Esophagus squamous epithelium (tissue), 5 donors: ENCODE measurements at places on chromosomes 1 and 21.

- DNase-seq = no peak
Observed at GRCh38 chr1:114000406-114000805, 21.1 kb downstream of the OLFML3 start.

GRCh38 chr1:210250665-210250997, 18.0 kb downstream of the SERTAD4 start:
- no peak for DNase-seq

GRCh38 chr1:115642168-115643072, 650 bp downstream of the VANGL1 start:
- no peak for DNase-seq

DNA sequence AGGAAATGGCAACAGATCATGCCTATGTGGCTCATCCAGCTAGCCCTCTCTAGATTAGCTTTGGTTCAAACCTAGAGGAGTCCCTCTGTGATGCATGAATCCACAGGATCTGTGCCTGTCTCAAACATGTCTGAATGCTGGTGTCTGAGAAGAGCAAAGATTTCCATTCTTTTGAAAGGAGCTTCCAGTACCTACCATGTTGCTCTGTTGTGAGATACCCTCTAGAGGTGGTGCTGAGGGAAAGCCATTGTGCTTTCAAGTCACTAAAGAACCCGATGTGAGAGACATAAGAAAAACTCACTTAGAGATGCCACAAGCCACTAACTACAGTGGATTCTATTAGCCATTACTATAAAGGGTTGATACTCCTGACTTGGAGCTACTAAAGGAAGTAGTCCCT, 103.6 kb downstream of the LRRC40 start:
- no peak for DNase-seq

GRCh38 chr1:2230781-2231531, 2.8 kb downstream of the SKI start:
- no peak for DNase-seq

DNA sequence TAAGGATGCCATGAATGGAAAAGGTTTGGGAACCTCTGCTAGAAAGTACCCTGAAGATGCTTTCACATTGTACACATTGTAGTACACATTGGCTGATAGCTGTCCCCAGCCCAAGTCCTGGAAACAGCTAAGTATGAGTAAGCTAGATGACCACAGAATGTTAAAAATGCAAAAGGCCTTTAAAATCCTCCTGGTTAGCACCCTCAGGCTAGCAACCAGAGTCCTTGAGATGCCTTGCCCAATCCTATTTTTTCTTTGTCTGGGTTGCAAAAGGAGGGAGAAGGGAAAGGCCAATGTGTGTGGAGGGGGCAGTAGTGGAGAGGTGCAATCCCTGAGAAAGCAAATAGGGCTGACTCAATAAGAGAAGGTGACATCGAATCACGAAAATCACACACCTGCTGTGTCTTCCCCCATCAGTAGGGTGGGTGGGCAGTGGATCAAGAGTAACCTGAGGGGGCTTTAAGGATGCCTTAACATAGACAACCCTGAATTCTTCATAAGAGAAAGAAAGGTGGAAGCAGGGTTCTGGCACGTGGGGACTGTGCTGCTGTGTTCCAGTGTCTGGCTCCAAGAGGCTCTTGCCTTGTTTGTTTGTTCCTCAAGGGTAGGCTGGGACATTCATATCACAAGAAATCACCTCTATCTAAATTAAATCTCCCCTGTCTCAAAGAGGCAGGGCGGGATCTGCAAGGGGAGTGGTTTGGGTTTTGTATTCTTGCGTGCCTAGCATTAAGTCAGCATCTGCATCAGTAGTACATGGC, 266.2 kb upstream of the PLXNA2 start:
- DNase-seq = no peak

DNA sequence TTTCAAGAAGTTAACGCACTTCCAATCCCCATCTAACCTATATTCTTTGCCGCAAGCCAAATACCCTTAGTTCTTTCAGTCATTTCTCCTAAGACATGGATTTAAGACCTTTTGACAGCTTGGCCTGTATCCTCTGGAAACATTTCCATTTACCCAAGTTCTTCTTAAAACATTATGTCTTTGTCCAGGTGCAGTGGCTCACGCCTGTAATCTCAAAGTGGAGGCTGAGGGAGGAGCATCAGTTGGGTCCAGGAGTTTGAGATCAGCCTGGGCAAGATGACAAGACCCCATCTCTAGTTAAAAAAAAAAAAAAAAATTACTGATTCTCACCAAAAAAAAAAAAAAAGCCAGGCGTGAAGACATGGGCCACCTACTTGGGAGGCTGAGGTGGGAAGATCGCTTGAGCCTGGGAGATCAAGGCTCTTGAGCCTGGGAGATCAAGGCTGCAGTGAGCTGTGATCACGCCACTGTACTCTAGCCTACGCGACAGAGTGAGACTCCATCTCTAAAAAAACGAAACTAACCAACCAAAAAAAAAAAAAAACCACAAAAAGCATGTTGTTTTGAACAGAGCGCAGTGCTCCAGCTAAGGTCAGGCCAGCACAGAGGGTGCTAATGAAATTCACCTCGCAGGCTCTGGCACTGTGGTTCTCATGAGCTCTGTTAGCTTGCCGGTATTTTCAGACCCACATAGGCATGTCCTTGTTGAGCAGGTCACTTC, 36.0 kb downstream of the NUAK2 start:
- no peak for DNase-seq

- DNase-seq = no peak
Observed at GRCh38 chr1:182485861-182486260, 35.9 kb downstream of the RGSL1 start.

- no peak for DNase-seq
Observed at GRCh38 chr1:160685266-160685665, 26.4 kb downstream of the CD48 start.

DNA sequence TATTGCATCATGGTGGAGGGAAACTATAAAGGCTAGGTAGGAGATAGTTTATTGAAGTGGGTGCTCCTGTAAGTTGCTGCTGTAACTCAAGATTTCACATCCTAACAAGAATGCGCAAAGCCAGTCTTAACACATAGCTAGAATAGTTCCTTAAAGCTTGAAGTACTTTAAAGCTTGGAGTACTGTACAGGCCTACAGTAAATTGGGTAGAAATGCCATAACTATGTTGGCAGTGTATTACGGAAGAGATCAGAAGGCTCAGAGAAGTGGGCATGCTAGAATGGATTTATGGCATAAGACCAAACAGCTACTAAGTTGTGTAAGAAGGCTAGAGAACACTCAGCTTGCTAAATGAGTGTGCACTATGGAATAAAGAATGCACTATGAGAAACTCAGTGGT, 44.5 kb downstream of the DMRTA2 start:
- no peak for DNase-seq

GRCh38 chr1:118773656-118774055, 214.5 kb downstream of the TBX15 start:
- no peak for DNase-seq

DNA sequence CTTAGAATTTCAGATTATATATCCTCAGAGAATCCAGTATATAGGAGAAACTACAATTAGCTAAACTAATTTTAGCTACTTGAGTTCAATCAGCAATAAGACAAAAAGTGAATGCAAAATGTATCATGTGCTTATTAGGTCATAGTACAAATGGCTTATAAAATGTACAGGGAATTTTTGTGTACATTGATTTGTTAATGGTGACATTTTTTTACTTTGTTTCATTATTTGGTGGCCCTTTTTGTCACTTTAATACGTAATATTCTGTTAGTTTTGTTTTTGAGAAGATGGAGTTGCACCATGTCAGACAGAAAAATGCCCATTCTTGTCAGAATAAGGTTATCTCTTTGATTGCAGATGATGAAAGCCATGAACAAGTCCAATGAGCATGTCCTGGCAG, 33.6 kb downstream of the CC2D1B start:
- DNase-seq = no peak

- no peak for DNase-seq
Observed at GRCh38 chr1:214510914-214511638, 40.3 kb downstream of the PTPN14 start.

DNA sequence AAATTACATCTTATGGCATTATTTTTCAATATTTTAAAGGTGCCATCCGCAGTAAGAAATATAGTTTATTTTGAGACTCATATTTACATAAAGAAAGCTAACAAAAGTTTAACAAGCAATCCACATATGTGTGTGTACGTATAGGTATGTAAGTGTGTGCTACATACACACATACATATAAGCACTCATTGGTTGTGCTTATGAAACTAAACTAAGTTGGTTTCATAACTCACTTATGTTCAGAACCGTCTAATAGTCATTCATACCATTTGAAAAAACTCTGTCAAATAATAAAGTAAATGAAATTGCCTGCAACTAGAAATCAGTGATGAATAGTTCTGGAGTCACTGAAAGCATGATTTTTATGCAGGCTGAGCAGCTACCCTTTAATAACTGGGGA, 14.1 kb downstream of the TATDN3 start:
- DNase-seq = no peak

DNA sequence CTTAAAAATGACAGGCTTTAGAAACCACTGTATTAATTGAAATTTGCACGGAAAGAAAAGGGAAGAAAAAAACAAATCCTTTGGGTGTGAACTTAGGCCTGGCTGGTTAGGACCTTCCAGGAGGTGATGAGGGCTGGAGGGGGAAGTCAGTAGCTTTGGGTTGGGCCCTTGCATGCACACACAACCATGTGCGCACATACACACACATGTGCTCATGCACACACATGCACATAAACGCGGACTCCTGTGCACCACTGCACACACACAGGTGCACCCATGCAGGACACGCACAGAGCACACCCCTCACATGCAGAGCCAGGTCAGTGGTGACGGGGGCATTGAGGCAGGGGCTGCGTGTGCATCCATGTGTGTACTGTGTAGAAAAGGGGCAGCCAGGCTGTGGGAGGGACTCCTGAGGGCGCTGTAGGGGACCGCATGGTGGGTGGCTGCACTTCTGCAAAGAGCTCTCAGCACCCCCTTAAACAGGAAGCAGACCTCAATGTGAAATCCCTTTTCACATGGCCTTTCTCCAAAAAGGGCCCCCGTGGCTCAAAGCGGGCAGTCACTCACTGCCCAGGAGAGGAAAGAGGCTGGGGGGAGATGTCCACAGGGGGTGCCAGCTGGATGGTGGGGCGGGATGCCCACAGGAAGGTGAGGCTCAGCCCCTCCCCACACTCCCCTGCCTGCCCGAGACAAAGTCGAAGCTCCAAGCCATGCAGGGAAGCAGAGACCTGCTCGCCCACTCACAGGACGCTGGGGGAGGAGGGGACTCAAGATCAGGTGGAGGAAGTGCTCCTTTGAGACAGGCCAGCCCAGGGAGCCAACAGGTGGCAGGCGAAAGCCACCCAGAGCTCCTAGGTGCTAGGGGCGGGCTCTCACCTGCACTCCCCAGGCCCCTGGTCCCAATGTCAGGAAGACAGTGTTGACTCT, 95.2 kb downstream of the ITPKB start:
- DNase-seq = no peak

GRCh38 chr1:43220905-43221778, 48.6 kb upstream of the TMEM125 start:
- DNase-seq = no peak

DNA sequence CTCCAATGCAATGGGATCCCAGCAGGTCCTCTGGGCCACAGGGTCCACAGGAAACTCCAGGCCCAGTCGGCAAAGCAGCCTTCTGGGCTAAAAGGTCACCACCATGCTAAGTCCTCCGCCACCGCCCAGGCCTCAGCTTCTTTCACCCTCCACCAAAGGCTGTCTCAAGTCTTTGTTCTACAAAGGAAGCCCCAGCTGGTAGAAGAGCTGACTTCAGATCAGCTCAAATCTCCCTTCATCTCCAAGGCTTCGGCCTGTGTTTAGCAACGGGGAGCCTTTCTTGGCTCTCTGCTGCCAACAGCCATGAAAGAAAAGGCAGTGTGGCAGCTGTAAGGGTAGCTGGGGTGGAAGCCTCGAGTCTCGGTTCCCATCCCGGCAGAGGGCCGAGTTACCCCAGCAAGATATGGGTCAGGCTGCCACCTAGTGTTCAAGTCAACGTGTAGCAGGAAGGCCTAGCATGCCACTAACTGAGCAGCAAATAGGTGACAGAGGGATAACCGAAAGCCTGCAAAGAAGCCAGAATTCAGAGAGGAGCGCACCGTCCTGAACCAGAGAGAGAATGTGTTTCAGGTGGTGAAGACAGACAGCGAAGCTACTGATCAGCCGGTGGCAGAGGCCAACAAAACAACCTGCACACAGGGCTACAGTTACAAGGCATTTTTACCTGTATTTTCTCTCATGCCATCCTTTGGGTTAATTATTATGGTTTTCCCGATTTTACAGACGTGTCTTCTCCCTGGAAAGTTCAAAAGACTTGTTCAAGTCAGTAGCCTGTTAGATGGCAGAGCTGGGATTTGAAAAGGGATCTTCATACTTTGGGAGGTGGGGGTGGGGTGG, 26.8 kb upstream of the CRNN start:
- no peak for DNase-seq

DNA sequence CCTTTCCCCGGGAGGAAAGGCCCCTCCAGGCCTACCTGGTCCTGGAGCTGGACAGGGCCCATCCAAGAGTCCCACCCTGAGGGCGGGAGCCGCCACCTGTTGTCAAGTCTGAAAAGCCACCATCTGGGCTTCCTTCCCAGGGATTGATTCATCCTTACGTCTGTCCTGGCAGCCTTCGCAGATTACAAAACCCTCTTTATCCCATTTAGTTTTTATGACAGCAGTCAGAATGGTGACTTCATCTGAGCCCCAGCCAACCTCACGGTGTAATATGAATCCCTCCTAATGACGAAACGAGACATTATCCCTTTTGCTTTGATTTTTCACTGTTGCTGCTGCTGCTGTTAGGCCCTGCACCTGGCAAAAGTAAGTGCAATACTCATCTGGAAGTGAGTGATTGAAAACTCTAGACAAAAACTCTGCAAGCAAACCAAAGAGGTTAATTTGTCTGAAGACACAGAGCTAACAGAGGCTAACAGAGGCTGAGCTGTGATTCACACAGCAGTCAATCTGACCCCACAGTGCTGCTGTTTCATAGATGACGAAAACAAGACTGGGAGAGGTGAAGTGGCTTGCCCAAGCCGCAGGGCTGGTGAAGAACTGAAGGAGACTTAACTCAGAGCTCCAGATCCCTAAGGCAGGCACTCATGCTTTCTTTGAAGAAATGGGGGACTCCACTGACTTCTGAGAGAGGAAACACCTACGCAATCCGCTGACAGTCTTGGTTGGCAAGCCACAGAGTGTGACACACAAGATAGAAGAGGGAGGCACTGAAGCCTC, 30.0 kb upstream of the S100A7 start:
- peak; percentile 14 for DNase-seq

- no peak for DNase-seq
Observed at GRCh38 chr1:116515702-116516101, 55.1 kb downstream of the CD58 start.

GRCh38 chr1:118618618-118619340, 369.4 kb downstream of the TBX15 start:
- DNase-seq = no peak

DNA sequence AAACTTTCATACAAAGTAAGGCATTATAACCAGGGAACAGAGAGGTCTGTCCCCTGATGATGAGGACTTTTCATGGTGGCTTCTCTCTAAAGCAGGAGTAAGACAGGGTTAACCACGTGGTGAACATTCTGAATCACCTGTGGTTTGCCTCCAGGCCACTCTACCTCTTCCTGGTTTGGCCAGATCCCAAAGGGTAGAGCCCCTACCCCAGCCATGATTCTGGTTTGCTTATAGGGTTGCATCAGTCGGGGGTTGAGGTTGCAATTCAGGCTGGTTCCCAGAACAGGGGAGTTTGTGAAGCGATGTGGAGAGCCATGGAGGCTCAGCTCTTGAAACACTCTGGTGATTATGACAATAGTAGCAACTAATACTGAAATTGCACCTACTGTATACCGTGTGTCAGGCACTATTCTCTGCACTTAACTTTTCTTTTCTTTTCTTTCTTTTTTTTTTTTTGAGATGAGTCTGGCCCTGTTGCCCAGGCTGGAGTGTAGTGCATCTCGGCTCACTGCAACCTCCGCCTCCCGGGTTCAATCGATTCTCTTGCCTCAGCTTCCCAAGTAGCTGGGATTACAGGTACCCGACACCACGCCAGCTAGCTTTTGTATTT, 8.3 kb downstream of the CNR2 start:
- DNase-seq = no peak
